ENCODE measurements at places on chromosomes 16 and 17. TPM values are rescaled to one million over a fixed set of nuclear protein-coding genes. Genes with fewer than 3 reads are reported as not detected.

The TBX4 gene
- not detected for total RNA-seq

The KIF2B gene
- total RNA-seq, result not detected

The PRSS33 gene
- not detected for total RNA-seq

The ADAP2 gene
- total RNA-seq, result 38.3 TPM

The LASP1 gene
- 87.2 TPM for total RNA-seq

The TNFRSF17 gene
- not detected for total RNA-seq

The HDAC5 gene
- total RNA-seq, result 115 TPM

The KRTAP9-8 gene
- not detected for total RNA-seq

The EFNB3 gene
- not detected for total RNA-seq

The NAE1 gene
- 29.6 TPM for total RNA-seq

The TNK1 gene
- 4.7 TPM for total RNA-seq

The SLC5A10 gene
- total RNA-seq, result not detected

The CCL13 gene
- 3.1 TPM for total RNA-seq

The CDK5R1 gene
- total RNA-seq, result 2.6 TPM

The TBC1D3C gene
- total RNA-seq, result not detected

The WNK4 gene
- total RNA-seq, result not detected

The MPRIP gene
- total RNA-seq, result 252 TPM

The CDRT4 gene
- 13.5 TPM for total RNA-seq

The IL21R gene
- total RNA-seq, result 0.14 TPM

The TEKT5 gene
- not detected for total RNA-seq
